ENCODE measurements at places on chromosomes 6 and 20.

DNA sequence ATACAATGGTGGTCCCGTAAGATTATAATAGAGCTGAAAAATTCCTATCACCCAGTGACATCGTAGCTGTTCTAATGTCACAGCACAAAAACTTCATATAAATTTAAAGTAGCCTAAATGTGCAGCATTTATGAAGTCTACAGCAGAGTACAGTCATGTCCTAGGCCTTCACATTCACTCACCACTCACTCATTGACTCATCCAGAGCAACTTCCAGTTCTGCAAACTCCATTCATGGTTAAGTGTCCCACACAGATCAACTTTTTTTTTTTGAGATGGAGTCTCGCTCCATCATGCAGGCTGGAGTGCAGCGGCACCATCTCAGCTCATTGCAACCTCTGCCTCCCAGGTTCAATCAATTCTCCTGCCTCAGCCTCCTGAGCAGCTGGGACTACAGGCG, 20.9 kb upstream of the KCNG1 start:
- DNase-seq = peak; percentile 8

DNA sequence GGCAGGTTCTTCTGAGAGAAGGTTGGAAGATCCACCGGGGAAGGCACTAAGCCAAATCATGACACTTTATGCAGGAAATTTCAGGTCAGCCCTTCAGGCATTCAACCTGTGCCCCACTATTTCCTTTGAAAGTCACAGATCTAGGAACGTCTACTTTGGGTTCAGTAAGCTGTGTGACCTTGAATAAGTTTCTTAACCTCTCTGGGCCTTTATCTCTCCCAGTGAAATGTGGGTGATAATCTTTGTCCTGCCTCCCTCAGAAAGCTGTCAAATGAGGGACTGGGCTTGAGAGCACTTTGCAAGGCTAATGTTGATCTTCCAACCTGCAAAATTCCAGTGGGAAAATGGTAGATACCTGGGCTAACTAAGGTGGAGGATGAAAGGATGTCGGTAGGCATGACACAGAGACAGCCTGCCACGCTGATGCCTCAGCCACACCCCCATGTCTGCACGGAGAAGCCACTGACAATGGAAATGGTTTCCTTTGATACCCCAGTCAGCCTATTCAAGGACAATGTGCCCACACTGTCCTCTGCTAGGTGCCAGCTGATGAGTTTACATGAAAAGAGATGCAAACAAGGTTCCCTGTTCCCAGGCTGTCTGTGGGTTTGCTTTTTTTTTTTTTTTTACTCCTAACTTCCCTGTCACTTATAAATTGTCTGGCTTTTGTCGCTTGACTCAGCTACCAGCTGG, 9.3 kb downstream of the BNIP5 start:
- no peak for DNase-seq

- no peak for DNase-seq
These were observed 520 bp downstream of the SLC24A3 start for GRCh38 chr20:19212821-19213502.

DNA sequence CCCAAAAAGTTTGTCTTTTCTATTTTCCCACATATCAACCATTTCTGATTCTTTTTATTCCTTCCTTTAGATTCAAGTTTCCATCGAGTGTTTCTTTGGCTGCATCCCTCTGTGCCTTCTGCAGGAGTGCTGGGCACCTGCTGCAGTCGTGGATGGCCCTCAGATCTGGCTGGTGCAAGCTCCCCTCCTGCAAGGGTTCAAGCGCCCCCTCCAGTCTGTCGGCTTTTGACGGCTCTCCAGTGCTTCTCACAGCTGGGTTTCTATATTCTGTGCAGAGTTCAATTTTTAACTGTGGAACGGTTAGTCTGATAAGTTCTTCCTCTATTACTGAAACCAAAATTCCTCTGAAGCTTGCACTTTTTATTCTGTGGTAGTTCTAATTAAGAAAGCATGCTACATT, 132.1 kb downstream of the HUS1B start:
- no peak for DNase-seq

GRCh38 chr20:59525500-59526241, 78.7 kb upstream of the PHACTR3 start:
- peak; percentile 39 for DNase-seq

DNA sequence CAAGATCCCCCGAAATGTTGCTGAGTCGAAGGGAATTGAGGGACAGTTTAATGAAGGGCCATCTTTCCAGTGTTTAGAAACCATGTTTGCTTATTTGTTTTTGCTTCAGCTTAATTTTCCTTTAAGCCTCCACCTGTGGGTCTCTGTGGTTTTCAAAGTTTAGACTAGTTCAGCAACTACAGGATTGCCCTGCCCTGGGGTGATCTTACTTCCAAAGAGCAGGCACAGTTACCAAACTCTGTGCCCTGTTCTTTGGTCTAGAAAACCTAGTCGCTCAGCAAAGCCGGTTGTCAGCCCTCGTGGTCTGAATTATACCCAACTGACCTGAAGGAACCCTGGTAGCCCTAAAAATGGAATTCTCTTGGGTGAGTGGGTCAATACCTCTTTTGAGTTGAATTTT, 219.2 kb upstream of the GMDS start:
- DNase-seq = no peak

GRCh38 chr6:41914869-41915530, 5.9 kb downstream of the MED20 start:
- no peak for DNase-seq

- no peak for DNase-seq
These were observed 47.8 kb downstream of the ARHGAP40 start for GRCh38 chr20:38649275-38649891.

DNA sequence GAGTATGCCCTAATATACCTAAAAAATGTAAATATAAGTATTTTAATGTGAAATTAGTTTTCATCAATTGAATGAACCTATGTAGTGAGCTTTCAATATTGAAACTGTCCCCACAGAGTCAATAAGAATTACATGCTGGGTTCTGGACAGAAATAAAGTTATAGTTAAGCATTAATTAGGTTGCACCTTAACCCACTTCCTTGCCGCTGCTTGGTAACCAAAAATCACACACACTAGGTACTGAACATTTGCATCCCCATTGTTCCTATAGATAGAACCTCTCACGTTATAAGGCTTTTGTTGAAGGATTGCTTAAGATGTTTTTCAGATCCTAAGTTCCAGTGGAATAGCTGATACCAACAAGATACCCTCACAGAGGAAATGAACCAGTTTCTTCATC, 237.1 kb upstream of the OPRM1 start:
- no peak for DNase-seq

GRCh38 chr20:61942526-61942925, 123.2 kb downstream of the TAF4 start:
- DNase-seq = no peak

- no peak for DNase-seq
These were observed 147.8 kb downstream of the MACROD2 start for GRCh38 chr20:14142964-14143627.

GRCh38 chr6:45148278-45148677, 179.9 kb upstream of the RUNX2 start:
- no peak for DNase-seq

DNA sequence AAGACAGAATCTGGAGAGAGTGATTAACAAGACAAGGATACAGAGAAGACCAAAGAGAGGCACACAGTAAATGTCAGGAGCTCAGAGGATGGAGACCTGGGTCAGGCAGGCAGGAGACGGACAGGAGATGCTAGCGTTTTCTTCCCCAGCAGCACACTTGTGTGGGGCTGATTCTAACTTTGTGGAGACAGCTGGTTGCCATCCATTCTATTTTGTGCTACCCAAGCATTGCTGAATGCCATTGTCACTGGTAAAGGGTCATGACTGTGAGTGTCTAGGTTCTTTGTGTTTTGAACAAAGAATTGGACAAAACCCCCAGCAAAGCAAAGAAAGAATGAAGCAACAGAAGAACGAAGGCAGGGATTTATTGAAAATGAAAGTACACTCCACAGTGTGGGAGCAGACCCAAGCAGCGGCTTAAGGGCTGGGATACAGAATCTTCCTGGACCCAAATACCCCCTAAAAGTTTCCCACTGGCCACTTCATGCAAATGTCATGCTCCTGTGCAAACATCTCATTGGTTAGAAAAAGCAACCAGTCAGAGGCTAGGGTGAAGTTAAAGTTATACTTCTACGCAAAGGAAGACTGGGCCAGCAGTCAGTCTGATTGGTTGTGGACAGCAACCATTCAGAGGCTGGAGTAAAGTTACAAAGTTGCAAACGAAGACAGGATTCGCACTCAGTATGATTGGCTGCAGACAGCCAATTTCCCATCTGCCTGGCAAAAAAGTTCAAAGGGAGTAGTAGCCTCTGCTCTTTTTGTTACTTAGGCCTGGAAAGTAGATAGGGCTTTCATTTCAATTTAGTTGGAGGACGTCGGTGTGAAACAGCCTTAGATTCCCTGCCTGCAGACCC, 17.5 kb downstream of the PTK7 start:
- no peak for DNase-seq

- no peak for DNase-seq
These were observed 43.2 kb upstream of the PNRC1 start for GRCh38 chr6:89037141-89037900.

GRCh38 chr6:34223381-34223955, 13.2 kb upstream of the HMGA1 start:
- DNase-seq = no peak

- no peak for DNase-seq
These were observed 87.1 kb upstream of the SCGN start for GRCh38 chr6:25564943-25565342.

DNA sequence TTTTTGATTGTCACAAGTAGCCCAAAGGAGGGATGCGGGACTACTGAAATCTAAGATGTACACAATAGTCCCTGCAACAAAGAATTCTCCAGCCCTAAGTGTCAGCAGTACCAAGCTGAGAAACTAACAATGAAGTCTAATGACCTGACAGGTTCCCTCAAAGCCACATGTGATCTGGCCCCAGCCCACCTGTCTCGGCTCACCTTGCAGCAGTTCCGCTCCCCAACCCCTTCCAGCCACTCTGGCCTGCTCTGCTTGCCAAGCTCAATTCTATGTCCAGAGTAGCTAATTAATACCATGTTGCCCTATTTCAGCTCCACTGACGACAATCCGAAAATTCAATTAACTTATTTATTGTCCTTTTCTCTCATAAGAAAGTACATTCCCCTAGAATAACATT, 72.1 kb downstream of the ZMYND8 start:
- DNase-seq = no peak

GRCh38 chr6:53179961-53180651, 31.5 kb upstream of the GCM1 start:
- DNase-seq = no peak

DNA sequence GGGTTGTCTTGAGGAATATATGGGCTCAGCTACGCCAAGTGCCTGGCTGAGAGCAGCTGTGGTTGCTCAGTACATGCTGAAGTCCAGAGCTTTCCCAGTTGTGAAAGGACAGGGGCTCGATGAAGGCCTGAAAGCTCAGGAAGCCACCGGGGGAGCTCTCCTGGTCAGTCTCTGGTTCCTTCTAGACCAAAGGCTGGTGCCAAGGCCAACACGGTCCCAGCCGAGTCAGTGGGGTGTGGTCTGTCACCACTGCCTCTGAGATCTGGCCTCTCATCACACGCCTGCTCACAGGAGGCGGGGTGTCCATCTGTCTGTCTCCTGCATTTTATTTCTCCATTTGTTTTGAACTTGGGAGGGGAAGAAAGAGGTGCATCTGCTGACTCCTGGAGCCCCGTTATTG, 4.9 kb upstream of the FAM83C start:
- DNase-seq = no peak

DNA sequence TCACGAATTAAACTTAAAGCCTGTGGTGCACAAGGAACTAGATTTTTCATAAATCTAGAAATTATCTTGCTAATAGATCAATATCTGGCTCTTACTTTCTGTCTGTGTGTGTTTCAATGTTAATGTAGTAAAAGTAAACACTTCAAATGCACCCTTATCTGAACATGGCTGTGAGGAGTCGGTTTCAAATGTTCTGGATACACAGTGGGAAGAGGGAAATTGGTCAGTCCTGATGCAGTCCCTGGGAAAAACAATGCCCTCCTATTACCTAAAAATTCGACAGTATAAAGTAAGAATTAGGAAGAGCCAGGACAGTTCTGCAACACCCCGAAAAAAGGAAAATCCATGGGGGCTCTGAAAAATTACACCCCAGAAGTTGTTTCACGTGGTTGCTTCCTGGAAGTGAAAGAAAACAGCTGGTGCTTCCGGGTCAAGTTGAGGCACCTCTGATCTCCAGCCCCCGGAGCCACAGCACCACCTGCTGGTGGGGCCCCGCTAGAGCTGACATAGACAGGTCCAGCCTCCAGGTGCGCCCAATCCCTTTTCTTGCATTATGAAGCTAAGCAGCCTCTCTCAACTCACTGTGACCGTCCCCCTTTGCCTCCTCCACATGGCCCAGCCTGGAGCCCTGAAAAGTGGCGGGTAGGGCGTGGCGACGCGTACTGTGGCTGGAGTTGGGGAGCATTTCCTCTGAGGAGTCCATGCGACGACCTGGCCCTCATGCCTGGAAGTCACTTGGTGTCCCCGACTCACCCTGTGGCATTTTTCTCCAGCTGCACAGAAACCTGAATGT, 8.3 kb downstream of the SEMG2 start:
- peak; percentile 49 for DNase-seq

GRCh38 chr20:47713878-47714450, 71.3 kb downstream of the SULF2 start:
- DNase-seq = no peak

DNA sequence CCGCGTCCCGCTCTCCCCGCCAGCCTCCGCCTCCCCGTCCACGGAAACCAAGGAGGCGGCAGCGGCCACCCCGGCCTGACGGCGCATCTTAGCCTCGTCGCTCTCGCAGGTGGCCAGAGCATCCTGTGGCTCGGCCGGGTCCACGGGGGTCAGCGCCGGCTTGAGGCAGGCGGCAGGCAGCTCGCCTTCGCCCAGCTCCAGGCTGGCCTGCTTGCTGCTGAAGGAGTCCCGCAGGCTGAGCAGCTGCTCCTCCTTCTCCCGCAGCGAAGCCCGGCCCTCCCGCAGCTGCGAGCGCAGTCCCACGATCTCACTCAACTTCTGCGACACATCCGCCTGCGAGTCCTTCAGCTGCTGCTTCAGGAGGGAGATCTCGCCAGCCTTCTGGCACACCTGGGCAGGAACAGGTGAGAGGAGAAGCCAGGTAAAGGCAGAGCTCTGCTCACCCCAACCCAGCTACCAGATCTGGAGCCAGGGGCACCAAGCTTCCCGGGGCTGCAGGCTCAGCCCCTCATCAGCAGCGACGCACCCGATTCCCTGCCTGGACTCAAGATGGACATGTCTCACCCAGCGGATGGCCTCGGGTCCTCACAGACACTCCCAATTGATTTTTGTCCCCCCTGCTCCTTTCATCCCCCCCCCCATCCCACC, 5.2 kb upstream of the FASTKD5 start:
- no peak for DNase-seq

DNA sequence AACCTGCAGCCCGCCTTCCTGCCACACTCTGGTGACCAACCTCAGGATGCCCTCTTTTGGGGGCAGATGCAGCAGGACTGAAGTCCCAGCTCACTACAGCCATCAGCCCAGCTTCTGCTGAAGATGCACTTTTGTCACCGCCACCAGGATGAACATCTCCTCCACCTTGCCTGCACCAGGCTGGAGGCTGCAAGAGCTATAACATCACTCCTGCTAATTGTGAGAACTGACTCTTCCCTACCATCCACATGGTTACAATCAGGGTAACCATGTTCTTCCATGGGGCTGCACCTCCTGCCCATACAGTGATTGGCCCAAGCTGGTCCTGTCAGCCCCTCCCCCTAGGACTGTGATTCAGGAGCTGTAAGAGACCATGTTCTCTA, 2.0 kb upstream of the ACTL10 start:
- DNase-seq = no peak

All from activated CD4-positive, CD25-positive, alpha-beta regulatory T cell treated with anti-CD3 and anti-CD28 coated beads, Interleukin-2, amount 50 U/mL, for 72 hours (primary cell).